ENCODE measurements at places on chromosomes 3 and 15.

DNA sequence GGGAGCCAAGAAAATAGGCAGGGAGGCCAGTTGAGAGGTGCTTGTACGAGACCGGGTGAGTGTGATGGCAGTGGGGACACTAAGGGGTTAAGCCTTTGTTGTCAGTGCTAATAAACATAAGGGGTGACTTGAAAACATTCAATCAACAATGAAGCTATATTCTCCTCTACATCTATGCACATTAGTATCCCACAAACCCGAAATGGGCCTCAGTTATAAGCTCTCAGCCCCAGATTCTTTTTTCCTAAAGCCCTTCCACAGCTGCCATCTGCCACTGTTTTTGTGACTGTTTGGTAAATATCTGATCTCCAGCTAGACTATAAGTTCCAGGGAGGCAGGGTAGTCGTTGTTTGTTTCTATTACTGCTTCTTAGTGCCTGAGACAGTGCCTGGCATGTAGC lies 118.2 kb downstream of the CADPS start:
- DNase-seq: no peak

DNA sequence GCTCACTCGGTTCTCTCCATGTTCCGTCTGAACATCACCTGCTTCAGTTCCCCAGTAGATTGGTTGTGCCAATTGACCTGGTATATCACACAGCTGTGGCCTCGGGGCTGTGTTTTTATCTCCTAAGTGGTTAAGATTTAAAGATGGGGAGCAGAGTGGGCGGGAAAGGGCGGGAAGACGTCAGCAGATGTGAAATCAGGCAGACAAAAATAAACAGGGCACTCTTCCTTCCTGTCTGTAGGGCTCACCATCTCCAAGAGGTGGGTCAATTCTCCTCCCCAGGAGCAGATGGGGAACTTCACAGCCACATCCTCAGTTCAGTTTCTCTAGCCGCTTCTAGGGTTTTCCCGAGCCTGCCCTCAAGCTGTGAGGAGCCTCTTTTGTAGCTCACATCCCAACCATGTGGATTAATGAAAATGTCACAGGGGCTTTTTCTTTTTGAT lies 26.8 kb upstream of the LIMD1 start:
- no peak for DNase-seq

- DNase-seq: no peak
Measured at GRCh38 chr15:25967116-25967515, 104.0 kb upstream of the ATP10A start.

GRCh38 chr3:159789742-159790635 lies 198.6 kb upstream of the IL12A start:
- DNase-seq: peak; percentile 69

DNA sequence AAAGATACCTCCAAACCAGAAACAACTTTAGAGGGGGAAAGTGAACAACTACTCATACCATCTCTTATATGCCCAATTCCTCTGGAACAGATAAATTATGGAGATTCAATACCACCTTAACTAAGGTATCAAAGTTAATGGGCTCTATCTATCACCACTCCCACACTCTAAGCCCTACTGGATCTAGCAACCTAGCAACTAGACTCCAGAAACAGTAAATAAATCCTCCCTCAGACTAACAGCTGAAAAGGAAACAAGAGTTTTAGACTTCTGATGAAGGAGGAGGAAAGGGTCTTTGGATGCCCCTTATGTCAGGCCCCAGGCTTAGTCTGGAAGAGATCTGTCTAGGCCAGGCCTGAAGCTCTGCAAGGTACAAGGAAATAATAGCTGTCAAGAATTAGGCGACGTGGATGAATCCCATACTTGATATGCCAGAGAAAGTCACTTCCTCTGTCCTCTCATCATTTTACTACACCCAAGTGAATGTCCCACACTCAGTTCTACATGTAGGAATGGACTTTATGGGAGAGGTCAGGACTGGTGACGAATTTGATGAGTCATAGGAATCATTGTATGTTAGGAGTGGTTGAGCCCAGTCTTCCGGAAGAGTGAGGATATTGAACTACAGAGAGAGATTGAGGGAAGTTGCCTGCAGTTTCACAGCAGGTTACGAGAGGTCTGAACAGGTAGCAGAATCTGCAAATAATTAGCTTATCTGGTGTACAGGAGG lies 113.8 kb downstream of the AKAP13 start:
- DNase-seq: no peak

- DNase-seq: no peak
Measured at GRCh38 chr3:58490860-58491501, 915 bp upstream of the KCTD6 start.

DNA sequence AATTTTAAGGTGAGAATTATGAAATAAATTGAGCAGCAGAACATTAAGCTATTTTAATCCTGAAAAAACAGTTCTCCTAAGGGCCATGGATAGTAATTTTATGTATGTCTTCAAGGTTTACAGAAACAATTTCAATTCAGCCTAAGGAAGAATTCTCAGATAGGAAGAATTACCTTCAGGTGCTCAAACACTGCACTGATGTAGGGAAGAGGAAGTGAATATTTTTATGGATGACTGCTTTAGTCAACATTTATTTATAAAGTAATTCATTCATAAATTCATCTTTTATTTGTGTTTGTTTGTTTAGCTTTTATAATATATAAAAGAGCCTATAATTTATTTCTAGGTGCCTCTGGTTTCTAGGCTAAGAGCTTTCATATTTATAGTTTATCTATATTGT lies 620.7 kb downstream of the NAALADL2 start:
- DNase-seq: no peak

DNA sequence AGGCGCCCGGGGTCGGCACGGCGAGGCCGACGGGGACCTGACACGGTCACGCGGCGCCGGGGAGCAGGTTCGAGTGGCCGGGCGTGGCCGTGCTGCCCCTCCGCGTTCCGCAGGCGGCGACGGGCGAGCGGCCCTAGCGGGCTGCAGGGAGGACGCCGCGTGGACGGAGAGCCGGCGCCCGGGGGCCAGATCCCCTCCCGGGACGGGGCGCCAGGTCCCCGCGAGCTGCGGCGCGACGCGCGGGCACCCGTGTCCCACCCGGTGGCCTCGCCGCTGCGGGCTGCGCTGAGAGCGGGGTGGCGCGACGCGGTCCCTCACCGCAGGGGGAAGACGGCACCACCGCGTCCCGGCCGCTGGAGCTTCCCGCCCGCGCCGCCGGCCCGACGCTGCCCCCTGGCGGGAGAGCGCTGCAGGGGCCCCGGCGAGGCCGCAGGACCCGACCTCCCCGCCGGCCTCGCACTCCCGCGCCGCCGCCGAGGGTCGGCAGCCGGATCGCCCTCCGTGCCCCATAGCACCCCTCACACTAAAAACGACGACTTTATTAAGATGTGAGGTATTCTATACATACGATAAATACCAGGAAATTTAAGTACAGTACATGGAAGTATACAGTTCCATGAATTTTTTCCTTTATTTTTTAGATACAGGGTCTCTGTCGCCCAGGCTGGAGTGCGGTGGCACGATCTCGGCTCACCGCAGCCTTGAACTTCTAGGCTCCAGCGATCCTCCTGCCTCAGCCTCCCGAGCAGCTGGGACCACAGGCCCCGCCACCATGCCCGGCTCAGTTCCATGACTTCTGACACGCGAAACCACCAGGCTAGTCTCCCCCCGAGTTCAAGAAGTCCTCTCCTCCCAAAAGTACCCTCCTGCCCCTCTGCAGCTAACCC lies 1.3 kb upstream of the PIGZ start:
- DNase-seq: peak; percentile 59

GRCh38 chr15:51908316-51908715 lies 63.3 kb downstream of the LEO1 start:
- no peak for DNase-seq

DNA sequence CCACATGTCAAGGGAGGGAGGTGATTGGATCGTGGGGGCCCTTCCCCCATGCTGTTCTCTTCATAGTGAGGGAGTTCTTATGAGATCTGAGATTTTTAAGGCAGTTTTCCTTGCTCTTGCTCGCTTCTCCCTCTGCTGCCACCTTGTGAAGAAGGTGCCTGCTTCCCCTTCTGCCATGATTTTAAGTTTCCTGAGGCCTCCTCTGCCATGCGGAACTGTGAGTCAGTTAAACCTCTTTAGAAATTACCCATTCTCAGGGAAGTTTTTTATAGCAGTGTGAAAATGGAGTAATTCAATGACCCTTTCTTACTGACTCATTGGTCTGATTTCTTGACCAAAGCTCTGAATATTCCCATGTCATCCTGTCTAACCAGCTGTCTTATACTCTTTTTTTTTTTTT lies 484.4 kb upstream of the TPRG1 start:
- DNase-seq: no peak

GRCh38 chr3:141952611-141953010 lies 76.2 kb downstream of the ATP1B3 start:
- DNase-seq: no peak

DNA sequence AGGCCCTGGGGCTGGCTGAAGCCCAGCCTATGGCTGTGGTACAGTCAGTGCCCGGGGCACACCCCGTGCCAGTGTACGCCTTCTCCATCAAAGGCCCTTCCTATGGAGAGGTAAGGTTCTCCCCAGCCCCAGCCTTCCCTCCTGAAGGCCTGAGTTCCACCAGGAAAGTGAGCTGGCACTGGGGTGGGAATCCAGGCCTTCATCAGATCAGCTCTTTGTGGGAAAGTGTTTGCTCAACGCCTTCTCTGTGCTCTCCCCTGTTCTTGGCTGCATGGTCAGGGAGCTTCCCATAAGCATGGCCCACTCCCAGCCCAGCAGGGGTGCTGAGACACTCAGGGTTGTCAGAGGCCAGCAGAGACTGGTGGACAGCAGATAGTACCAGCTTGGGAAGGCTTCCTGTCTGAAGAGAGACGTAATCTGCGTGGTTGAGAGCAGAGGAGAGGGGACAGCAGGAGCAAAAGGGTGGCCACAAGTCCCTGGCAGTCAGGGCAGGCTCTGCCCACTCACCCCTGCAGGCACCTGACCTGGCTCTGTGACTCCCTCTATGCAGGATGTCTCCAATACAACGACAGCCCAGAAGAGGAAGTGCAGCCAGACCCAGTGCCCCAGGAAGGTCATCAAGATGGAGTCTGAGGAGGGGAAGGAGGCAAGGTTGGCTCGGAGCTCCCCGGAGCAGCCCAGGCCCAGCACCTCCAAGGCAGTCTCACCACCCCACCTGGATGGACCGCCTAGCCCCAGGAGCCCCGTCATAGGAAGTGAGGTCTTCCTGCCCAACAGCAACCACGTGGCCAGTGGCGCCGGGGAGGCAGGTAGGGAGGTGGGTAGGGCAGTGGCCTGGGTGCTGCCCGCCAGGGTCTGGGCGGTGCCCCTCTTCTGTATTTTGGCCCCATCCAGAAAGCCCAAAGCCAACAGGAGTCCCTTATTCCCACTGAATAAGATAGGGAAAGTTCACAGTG lies 38.4 kb downstream of the PML start:
- no peak for DNase-seq

GRCh38 chr3:56415652-56416051 lies 52.6 kb downstream of the ERC2 start:
- no peak for DNase-seq

- DNase-seq: no peak
Measured at GRCh38 chr3:121750087-121750415, 510 bp upstream of the GOLGB1 start.

GRCh38 chr3:141644931-141645330 lies 93.2 kb upstream of the RNF7 start:
- DNase-seq: no peak

GRCh38 chr15:27762471-27762870 lies 336.6 kb downstream of the OCA2 start:
- no peak for DNase-seq

DNA sequence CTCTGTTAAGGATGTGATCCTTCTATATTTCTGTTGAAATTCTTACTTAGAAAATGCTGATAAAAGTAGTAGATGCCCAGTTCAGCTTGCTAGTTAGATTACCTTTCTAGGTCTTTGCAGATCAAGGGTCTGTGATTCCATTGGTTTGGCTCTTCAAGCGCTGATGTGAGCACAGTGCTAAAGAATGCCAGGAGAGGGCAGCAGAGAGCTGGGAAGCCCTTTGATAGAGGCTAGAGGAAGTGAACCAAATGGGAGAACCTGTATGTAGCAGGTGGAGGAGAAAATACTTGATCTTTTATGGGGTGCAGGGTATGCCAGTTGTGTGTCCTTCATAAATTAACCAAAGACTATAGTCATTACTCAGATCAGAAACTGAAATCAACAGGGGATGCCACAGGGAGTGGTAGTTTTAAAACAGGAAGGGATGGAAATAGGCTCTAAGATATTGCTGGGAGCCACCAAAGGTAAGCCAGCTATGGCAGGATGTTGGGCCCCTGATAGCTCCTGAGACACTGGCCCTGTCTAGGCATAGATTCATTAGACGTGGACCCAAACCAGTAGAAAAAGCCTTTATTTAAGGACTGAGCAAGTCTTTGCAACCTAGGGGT lies 677.4 kb downstream of the SQOR start:
- DNase-seq: peak; percentile 90

GRCh38 chr15:74793135-74794028 lies 11.5 kb downstream of the CSK start:
- DNase-seq: no peak

GRCh38 chr15:92391640-92392039 lies 2.0 kb upstream of the ST8SIA2 start:
- DNase-seq: no peak

- no peak for DNase-seq
Measured at GRCh38 chr3:187292181-187292580, 644 bp upstream of the MASP1 start.

- no peak for DNase-seq
Measured at GRCh38 chr3:122230174-122230573, 46.7 kb downstream of the CASR start.

DNA sequence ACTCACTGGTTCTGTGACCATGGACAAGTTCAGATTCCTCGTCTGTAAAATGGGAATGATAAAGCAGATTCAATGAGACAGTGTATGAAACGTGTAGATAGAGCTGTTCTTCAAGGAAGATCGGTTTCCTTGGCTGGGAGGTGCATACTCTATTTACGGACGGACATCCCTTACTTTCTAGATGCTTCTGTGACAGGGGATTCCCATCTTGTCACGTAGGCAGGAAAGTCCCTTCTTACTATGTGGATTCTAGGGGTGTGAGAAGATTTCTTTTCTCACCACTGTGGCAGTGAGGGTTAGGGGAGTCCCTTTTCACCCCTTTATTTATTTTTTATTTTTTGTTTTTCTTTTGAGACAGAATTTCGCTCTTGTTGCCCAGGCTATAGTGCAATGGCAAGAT lies 180.9 kb upstream of the TBL1XR1 start:
- no peak for DNase-seq

GRCh38 chr3:49199239-49199899 lies 28.0 kb downstream of the KLHDC8B start:
- DNase-seq: peak; percentile 92

- no peak for DNase-seq
Measured at GRCh38 chr3:127182848-127183714, 9.8 kb upstream of the PRR23E start.
